ENCODE measurements at places on chromosomes 4 and X.

- H3K4me3 ChIP-seq = no peak overlapping the region
- H3K36me3 ChIP-seq = no peaks in the 10 kb centered on the region
- no peaks in the 10 kb centered on the region for H3K27me3 ChIP-seq
- H3K27ac ChIP-seq = no peak overlapping the region
Observed at GRCh38 chrX:37679230-37679629, 6.4 kb upstream of the XK start.

DNA sequence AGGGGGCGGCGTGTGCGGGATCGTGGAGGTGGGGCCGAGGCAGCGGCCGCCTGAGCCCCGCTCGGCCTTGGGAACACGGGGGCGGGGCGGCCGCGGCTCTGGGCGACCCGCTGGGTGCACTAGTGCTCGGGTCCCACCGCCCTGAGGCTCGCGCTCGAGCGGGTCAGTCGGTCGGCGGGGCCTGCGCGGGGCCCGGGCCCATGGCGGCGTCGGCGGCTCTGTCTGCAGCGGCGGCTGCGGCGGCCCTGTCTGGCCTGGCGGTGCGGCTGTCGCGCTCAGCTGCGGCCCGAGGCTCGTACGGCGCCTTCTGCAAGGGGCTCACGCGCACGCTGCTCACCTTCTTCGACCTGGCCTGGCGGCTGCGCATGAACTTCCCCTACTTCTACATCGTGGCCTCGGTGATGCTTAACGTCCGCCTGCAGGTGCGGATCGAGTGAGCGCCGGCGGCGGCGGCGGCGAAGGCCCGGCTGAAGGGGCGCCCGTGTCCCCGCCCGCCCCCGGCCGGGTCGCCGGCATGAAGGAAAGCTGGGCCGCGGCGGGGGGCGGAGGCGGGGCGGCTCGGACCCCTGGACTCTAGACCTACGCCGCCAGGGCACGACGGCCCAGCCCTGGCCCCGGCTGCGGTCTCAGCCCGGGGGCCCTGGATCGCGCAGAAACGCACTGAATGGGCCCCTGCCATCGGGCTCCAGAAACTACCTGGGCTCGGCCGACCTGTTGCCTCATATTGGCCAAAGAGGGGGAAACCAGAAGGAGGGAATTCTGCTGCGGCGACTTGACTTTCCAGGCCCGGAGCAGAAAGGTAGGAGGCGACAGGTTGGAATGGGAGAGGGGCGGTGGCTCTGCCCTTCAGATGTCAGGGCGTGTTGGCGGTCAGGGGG, at the start of gene SMIM10L2A:
TSS of gene SMIM10L2A (plus strand) at position 13 of the 878 bp plus-strand sequence. CDS start at position 201, 188 bp downstream.
- no peaks in the 10 kb centered on the region for H3K27me3 ChIP-seq
- H3K27ac ChIP-seq = no peak within 1 kb of the TSS
- H3K4me1 ChIP-seq = peaks cover 3% of the 10 kb centered on the region
- H3K36me3 ChIP-seq = no peaks in the 10 kb centered on the region

GRCh38 chr4:174349156-174349555, 65.4 kb downstream of the CEP44 start:
- no peak for DNase-seq
- no peaks in the 10 kb centered on the region for H3K36me3 ChIP-seq
- H3K27me3 ChIP-seq = peaks cover 34% of the 10 kb centered on the region
- no peak overlapping the region for H3K27ac ChIP-seq
- no peaks in the 10 kb centered on the region for H3K4me1 ChIP-seq
- H3K4me3 ChIP-seq = no peak overlapping the region

DNA sequence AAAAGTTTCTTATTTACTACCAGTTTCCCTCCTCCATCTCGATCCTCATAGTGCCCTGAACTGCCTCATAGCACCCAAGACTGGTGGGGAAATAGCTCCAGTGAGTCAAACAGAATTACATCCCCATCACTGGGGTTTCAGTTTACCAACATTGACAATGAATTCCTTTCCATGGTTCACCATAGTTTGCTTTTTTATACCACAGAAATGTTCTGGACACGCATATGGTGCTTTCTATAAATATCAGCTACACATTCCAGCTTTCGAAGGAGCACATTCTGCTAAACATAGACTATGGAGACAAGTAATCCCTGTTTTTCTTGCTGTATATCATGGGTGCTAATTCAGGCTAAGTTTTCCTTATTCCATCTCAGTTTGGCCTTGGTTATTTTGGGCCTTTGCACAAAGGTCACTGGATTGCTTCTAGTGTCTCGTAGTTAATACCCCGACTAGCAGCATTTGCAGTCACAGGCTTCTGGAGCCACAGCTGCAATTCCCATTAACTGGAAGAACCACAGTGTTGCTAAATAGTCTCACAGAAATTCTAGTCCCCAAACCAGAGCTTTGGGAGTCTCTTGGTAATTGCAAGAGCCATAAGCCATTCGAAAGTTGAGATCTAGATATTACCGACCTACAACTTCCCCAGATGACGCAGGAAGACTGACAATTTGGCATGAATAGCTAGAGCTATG, 53.4 kb upstream of the TRPC3 start:
- H3K27ac ChIP-seq = no peak overlapping the region
- no peak overlapping the region for H3K4me3 ChIP-seq
- H3K4me1 ChIP-seq = no peaks in the 10 kb centered on the region
- no peaks in the 10 kb centered on the region for H3K36me3 ChIP-seq
- DNase-seq = no peak
- peaks cover 10% of the 10 kb centered on the region for H3K27me3 ChIP-seq

DNA sequence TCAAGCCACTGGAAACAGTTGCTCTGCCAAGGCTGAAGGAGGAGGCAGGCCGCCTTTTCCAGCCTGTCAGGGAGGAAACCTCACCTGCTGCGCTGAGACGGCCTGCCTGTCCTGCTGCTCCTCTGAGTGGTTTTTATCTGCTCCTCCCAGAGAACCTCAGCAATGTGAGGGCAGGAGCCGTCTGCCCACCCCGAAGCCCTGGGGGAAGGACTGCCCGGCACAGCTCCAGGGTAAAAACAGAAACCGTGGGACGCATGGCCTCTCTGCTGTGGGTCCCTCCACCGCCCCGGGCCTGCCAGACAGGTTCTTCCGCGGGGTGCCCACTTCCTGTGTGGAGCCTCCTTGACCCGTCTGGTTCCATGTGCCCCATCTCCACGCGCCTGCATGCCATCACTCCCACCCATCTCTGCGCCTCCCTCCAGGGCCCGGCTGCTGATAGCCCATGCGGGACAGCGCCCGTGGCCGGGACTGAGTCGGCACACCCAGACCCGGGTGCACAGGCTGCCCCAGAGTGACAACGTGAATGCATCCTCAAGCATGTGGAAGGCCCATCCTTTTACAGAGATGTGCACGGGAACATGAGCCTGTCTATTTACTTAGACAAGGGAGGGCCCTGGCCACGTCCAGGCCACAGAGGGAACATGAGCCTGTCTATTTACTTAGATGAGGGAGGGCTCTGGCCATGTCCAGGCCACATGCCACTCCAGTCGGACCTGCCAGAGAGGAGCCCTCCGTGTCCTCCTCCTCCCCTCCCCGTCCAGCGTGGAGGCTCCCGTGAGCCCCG, 4.0 kb upstream of the SLC49A3 start:
- H3K4me3 ChIP-seq = no peak overlapping the region
- no peak overlapping the region for H3K27ac ChIP-seq
- no peaks in the 10 kb centered on the region for H3K4me1 ChIP-seq
- H3K36me3 ChIP-seq = no peaks in the 10 kb centered on the region
- no peak for DNase-seq

- H3K36me3 ChIP-seq = no peaks in the 10 kb centered on the region
- H3K27ac ChIP-seq = no peak overlapping the region
- H3K4me1 ChIP-seq = peaks cover 15% of the 10 kb centered on the region
- H3K4me3 ChIP-seq = no peak overlapping the region
- no peaks in the 10 kb centered on the region for H3K27me3 ChIP-seq
Observed at GRCh38 chr4:100894339-100894870, 376.6 kb upstream of the EMCN start.

DNA sequence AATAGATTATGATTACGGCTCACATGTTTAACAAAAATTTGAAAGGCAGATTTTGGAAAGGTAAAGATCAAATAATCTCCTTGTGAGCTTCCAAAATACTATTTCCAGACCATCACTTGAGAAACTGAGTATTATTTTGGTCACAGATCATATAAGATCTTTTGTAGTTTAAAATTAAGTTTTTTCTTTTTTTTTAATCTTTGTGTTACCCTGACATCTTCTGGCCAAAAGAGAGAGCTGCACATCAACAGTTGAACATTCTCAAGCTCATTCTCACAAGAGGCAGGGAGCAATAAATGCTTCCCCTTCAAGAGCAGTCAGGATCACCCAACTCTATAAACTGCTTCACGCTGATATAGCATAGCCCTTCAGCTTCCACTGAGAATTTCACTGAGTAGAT, 15.9 kb downstream of the TMEM192 start:
- H3K4me3 ChIP-seq = no peak overlapping the region
- H3K36me3 ChIP-seq = peaks cover 16% of the 10 kb centered on the region
- no peaks in the 10 kb centered on the region for H3K4me1 ChIP-seq
- DNase-seq = no peak

DNA sequence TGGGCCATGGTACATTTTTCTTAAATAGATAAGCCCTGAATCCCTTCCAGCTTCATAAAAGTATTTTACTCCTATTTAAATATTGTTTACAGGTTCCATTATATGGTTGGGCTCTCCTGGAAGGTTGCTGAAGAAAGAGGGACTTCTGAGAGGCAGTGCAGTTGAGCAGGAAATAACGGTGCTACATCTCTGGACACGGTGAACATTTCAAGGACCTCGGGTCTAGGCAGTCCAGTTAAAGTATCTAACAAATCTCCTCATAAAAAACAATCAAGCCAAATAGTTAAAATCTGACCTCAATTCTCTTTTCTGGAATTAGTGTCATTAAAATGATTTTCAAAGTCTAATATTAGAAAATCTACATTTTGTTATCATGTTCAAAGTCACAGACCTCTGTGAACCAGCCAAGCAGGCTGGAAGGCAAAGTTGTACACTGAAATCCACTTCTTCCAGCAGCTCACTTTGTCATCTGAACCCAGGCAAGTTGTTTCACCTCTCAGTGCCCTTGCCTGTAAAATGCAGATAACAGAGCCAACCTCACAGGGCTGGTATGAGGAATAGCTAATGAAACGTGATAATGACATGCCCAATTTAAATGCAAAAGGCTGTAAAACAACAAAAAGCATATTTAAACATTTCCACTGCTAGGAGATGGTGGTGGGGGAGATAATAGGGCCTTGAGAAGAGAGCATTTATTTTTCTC, 267.0 kb upstream of the KLF3 start:
- H3K4me3 ChIP-seq = no peak overlapping the region
- no peak overlapping the region for H3K27ac ChIP-seq
- no peaks in the 10 kb centered on the region for H3K27me3 ChIP-seq
- peaks cover 2% of the 10 kb centered on the region for H3K36me3 ChIP-seq

DNA sequence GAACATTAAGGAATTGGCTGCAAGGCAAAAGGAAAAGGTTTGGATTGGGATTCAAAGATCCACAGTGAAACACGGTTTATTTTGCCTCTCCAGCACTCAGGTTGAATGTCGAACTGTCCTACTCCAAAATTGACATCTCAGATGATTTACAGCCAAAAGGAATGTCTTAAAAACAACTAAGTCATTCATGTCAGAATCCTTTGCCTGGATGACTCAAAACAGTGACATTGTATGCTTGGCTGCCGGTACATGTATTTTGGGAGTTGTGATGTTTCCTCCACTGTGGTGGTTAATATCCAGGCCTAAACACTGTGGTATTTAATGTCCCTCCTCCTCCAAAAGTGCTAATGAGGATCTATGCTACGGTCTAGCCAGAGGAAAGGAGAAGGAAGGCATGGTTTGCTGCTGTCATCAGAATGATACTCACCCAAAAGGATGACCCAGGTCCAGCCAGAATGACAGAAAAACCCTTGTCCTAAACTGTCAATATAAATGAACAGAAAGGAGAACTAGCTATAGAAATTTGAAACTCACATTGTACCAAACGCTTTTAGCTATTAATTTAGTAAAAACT, 20.9 kb downstream of the PGM2 start:
- H3K27ac ChIP-seq = no peak overlapping the region
- peaks cover 46% of the 10 kb centered on the region for H3K36me3 ChIP-seq
- H3K4me1 ChIP-seq = no peaks in the 10 kb centered on the region
- H3K4me3 ChIP-seq = no peak overlapping the region

DNA sequence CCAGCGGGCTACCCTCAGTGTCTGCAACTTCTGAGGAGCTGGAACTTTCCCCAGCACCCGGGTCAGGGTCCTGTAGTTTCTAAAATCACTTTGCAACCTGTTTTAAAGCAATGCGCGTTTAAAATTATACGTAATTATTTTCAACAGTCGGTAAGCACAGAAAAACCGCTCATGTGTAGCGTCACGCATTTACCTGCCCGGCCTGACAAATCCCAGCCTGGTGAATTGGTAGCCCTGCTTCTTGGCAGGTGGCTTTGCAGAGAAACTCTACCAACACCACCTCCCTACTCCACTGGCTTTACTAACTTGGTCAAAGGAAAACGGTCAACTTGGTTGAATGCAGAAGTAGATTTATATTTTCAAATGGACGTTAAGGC, 640 bp downstream of the BANK1 start:
- H3K27ac ChIP-seq = no peak overlapping the region
- peak overlapping the region; percentile 66 for H3K4me3 ChIP-seq
- no peaks in the 10 kb centered on the region for H3K36me3 ChIP-seq
- H3K27me3 ChIP-seq = peaks cover 35% of the 10 kb centered on the region
- no peak for DNase-seq
- H3K4me1 ChIP-seq = peaks cover 10% of the 10 kb centered on the region

DNA sequence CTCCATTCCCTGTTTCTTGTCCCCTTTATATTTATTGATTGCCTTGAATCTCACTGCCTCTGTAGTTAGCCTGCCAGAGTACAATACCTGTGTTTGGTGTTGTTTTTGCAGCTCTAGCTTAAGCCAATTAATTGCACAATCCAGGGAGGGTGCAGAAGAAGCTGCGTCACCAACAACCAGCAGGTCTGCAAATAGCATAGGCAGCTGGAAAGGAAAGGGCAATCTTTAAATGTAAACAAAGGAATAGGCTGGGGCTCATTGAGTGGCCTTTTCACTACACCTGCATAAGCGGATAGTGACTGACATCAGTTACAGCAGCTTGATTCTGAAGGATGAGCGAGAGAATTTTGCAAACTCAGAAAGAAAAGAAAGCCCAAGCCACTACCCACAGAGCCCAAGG, 106.8 kb upstream of the RAI2 start:
- H3K27ac ChIP-seq = no peak overlapping the region
- H3K36me3 ChIP-seq = no peaks in the 10 kb centered on the region
- no peaks in the 10 kb centered on the region for H3K4me1 ChIP-seq
- DNase-seq = no peak

DNA sequence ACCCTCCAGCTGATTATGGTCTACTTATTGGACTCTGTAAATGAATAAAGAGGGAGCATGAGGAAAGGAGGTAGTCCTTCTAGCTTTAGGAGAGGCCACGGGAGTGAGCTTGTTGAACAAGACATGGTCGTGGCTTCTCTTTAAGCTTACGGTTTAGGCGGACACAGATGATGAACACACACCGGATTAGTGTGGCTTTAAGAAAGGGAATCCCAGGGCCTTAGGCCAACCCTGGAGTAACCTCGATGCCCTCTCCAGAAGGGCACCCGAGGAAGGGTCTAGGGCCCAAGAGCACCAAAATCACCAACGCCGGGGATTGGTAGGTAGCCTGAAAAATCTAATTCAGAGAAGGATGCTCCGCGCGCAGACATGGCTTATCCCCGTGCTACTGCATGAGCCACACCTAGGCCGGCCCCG, 39.4 kb downstream of the ERVMER34-1 start:
- H3K27me3 ChIP-seq = no peaks in the 10 kb centered on the region
- peak overlapping the region; percentile 72 for H3K27ac ChIP-seq
- peaks cover 43% of the 10 kb centered on the region for H3K4me1 ChIP-seq
- peak overlapping the region; percentile 90 for H3K4me3 ChIP-seq
- no peak for DNase-seq
- peaks cover 37% of the 10 kb centered on the region for H3K36me3 ChIP-seq

- DNase-seq = no peak
- H3K27me3 ChIP-seq = peaks cover 4% of the 10 kb centered on the region
- H3K36me3 ChIP-seq = no peaks in the 10 kb centered on the region
Observed at GRCh38 chr4:7389719-7390118, 45.0 kb downstream of the PSAPL1 start.

GRCh38 chr4:177512646-177513045, 70.4 kb upstream of the AGA start:
- H3K27ac ChIP-seq = no peak overlapping the region
- H3K36me3 ChIP-seq = no peaks in the 10 kb centered on the region
- no peaks in the 10 kb centered on the region for H3K27me3 ChIP-seq
- no peaks in the 10 kb centered on the region for H3K4me1 ChIP-seq
- DNase-seq = no peak
